ENCODE measurements at places on chromosomes 3 and 15.
A peak's percentile ranks its signal among the peaks of the same experiment; 100 is the strongest.

- no peak for DNase-seq
Observed at GRCh38 chr3:35950021-35950420, 310.7 kb downstream of the ARPP21 start.

DNA sequence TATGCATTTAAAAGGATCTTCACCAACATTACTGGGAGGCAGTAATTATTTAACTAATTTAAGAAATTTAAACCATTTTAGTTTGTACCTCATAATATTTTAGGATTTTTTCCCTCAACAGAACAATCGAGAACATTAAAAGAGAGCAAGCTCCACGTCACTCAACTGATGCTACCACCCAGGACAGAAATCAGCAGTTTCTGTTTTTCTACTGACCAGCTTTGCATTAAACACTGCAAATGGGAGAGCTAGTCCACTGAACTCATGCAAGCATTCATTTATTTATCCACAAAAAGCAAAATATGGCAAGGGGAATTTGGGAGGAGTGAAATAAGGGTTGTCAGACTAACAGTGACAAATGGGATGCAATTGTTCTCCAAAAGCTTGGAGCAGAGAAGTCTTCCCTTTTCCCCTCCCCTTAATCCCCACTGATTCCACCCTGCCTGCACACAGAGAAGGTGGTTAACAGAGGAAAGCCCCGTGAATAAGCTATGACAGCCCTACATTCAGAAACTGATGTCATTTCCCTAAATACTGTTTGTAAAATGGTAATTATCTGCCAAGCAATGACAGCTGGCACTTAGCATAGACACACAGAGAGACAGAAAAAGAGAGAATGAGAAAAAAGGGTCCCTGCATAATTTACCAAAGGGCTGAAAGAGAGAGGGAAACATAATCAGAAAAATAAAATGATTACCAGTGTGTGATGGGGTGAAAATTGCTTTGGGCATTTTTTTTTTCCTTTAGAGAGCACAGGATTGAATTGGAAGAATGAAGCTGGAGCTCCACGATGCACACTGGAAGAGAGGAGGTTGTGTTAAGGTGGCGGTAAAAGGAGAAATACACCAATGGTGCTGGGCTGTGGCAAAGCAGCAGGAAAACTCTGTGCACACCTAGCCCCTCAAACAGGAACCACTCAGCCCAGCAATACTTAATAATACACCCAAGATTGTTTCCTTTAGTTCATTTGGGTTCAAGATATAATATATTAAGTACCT is 777.4 kb downstream of the TUSC7 start:
- peak; percentile 92 for DNase-seq

DNA sequence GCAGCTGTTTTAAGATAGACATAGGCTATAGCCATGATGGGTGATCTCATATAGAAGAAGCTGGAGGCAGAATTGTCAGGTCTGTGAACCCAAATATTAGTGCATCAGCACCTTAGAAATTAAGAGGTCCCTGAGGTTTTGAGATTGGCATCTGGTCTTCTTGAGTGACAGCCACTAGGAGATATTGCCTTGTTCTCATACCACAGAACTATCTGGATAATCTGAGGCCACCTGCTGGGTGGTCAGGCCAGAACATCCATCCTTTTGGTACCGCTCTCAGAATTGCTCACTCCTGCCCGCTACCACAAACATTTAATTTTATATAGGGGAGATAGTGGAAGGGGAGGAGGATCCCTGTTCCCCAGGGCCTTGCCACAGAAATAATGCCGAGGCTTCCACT is 210.6 kb upstream of the ZPLD1 start:
- DNase-seq: no peak

DNA sequence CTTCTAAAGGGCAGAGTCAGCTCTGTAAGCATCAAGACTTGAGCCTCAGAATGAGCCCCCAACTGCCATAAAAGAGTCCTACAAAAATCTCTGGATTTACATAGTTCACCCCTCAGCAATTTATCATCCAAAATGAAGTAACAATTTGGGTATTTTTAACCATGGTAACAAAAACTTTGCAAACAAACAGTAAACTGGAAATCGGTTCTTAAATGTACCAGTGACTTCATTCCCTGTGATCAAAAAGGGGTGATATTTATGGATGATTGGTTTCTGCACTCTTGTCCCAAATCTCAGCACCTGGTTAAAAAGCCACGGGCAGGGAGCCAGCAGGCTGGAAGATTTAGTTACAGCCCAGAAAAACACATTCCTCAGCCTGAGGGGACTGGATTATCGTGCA is 73.6 kb downstream of the TFG start:
- no peak for DNase-seq

- DNase-seq: no peak
Observed at GRCh38 chr3:164458986-164459385, 619.3 kb downstream of the SI start.

DNA sequence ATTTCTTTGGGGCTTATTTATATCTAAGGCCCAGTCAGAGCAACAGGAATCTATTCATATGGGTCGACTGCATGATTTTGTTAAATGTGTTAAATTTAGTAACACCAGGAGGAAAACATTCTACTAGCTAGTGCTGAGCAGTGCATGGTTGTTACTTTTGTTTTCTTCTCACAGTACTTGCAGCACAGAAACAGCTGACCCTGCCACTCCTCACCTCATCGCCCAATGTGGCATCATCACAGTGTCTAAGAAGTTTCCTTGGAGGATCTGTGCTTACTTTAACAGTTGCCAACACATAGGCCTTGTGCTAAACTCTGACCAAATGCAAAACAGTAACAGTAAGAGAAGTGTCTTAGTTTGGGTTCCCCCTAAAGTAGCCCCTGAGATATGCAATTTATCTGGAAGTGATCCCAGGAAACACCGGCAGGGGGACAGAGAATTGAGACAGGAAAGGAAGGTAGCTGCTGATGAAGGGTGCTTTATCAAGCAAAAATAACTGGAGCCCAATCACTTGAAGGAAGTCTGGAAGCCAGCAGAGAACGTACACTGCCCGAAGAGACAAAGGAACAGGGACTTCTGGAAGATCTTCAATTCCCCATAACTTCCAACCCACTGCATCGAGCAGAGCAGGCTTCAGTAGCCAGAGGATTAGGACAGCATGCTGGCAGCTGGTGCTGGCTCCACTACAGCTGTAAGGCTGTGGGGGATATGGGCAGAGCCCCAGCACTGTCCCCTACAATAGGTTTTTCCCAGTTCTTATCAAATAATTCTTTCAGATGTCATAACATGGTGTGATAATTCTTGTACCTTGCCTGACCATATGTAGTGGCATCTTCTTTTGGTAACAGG is 36.0 kb upstream of the ULK4 start:
- no peak for DNase-seq

GRCh38 chr3:138845181-138845601 is 10.5 kb upstream of the PIK3CB start:
- DNase-seq: no peak

DNA sequence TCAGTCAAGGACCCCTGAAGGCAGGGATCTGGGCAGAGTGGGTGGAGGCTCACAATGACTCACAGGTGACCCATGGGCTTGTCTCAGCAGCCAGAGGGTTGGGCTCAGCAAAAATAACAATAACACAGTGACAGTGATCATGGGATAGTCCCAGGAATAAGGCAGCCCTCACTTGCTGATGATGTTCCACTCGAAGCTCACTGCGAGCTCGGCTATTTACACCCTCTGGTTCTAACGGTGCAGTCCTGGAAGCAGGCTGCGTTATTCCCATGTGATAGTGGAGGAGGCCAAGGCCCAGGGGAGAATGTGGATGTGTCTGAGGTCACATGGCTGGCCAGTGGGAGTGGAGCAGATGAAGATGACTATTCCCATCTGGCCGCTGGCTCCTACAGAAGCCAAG is 16.2 kb downstream of the CCDC33 start:
- no peak for DNase-seq

GRCh38 chr3:113265231-113265630 is 53.9 kb downstream of the BOC start:
- no peak for DNase-seq

GRCh38 chr3:132380920-132381319 is 36.4 kb upstream of the DNAJC13 start:
- DNase-seq: no peak

GRCh38 chr15:91776104-91776503 is 77.4 kb upstream of the SLCO3A1 start:
- no peak for DNase-seq

DNA sequence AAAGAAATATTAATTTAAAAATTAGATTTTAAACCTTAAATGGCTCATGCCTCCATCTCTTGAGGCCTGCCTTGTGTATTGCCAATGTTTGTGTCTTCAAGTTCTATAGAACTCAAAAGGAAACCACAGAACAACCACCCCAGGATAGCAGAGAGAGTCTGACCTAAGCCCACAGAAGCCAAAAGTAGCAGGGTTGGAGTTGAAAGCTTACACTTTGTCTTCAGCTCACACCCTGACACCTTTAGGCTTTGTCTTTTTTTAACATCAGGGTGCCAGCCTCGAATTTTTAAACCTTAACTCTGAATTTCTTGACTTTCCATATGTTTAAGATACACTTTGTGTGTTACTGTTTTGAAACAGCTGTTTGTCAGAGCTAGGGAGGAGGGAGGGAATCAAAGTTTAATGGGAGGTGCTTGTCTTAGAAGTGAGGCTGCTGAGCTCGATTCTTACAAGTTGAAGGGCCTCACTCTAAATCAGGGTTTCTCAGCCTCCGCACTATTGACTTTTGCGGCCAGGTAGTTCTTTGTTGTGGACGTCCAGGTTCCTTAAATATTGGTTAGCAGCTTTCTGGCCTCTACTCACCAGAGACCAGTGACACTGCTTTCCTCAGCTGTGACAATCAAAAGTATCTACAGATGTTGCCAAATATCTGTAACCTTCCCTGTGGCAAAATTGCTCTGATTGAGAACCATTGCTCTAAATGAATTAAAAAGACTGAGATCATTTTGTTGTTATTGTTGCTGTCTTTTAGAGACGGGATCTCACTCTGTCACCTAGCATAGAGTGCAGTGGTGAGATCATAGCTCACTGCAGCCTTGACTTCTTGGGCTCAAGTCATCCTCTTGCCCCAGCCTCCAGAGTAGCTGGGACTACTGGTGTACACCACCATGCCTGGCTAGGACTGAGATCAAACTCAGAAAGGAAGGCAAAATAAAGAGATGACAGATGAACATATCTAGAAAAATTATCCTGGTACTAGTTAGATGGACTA is 139.2 kb upstream of the EOMES start:
- DNase-seq: no peak

DNA sequence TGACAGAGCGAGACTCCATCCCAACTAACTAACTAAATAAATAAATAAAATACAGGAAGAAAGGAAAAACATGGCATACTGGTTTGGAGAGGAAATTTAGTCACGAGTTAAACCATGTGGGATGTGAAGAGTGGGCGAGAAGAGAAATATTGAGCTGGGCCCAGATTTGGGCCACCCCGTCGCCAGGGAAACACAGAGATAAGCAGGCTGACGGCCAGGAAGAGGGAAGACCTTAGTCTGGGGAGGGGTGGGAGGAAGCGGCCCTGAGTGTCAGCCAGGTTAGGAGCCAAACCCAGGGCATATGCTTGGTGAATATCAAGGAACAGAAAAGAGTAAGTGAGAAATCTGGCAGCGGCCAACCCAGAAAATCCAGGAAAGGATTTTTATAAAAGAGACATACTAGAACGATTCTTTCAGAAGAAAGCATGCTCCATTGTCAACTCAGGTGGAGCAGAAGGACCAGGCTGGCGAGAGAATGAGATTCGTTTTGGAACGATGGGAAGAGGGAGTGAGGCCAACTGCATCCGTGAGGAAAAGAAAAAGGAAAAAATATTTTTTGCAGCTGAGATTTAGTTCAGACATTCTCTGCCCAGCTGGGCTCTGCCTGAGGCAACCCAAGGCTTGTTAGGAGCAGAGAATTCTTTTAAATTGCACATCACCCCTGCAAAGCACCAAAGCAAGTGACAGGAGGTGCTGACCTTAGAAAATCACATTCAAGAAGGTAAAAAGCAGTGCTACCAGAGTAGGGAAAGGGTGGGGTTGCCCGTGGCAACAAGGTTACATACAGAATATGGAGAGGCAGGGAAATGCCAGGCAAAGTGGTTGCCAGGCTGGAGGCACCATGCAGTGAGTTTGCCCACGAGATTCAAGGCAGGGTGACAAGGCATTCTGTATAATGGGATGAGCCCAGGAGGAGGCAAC is 59.3 kb upstream of the RAD18 start:
- DNase-seq: no peak

GRCh38 chr3:46378426-46378942 is 7.7 kb downstream of the CCR5 start:
- DNase-seq: peak; percentile 45

DNA sequence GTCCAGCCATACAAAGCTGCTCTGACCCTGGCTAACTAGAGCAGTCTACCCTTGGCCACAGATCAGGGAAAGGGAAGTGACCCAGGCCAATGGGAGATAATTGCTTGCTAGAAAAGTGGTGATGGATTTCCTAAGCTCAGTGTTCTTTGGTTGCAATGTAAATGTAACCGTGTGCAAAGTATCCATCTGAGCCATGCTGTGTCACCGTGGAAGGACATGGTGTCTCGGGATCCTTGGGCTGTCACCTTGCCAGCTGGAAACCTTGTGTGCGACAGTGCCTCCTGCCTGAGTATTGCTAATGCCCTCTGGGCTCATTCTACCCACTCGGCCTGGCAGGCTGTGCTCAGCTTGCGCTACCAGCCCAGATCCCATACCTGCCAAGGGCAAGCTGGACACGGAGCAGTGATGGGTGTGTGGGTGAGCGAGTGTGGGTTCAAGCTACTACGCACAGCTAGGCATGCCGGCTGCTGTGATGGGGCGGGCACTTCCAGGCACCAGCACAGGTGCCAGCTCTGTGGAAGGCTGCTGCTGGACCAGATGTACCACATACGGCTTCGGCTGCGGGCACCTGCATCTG is 10.7 kb upstream of the SIAH2 start:
- no peak for DNase-seq

DNA sequence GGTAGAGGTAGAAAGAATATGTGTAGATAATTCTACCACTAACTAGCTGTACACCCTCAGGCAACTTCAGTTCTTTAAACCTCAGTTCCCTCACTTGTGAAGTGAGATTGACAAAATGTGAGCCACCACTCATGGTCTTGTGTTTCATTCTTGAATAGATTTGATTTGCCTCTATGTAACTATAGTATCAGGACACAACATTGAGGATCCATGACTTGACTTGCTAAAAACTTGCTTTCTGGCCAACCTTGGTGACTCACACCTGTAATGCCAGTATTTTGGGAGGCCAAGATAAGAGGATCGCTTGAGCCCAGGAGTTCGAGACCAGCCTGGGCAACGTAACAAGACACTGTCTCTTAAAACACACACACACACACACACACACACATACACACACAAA is 115.8 kb upstream of the FLNB start:
- DNase-seq: no peak

All from NCI-H146 (cell line).